Fibroblast of skin of left biceps (primary cell): ENCODE measurements at places on chromosomes 11 and 22.

DNA sequence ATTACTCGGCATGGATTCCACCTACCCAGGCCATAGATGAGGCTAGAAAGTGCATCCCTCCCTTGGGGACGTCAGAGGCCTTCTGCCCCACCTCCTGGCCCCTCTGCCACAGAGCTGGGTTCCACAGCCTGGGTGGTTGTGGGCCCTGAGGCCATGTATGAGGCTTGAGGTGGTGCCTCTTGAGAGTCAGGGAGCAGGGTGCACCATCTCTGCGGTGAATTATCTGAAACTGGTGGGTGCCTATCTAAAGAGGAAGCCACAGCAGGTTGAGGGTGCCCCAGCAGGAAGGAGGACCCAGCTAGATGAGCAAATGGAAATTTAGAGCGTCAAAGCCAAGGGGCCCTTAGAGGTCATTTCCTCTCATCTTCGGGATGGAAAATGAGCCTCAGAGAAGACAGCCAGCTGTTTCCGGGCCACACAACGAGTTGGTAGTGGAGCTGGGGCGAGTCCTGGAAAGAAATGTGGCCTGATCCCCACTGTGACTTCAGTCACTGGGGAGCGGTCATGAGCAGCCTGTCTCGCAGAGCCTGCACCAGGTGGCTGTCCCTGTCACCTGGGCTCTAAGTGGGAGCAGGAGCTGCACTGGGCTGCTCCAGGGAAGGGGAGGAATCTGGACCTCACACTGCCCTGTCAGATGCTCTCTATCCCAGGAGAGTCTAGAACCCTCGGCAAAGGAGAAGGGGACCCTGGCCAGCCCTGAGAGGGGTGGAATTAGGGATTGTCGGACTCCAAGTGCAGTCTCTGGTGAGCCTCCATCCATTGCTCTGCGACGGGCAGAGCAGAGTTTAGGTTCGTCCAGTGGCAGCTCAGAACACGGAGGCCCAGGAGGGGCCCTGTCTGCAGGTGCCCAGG is 7.3 kb downstream of the ADORA2A start:
- no peak for DNase-seq

DNA sequence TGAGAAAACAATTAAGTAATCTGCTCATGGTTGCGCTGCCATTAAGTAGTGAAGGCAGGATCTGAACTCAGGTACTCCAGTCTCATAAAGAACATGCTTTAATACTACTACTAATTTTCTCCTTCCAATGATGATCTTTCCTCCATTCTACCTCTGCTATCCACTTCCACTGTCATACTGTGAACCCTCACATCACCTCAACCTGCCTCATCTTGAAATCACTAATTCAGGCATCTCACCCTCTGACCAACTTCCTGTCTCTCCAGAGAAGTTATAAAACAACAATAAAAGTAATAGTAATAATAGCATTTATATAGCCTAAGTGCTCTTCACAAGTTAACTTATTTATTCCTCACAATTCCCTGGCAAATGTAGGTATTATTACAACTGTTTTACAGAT is 57.1 kb upstream of the PSMA1 start:
- DNase-seq, result no peak

- DNase-seq, result no peak
These were observed 97.3 kb downstream of the C11orf87 start for GRCh38 chr11:109519253-109519652.

GRCh38 chr22:28742562-28742962 is 723 bp downstream of the HSCB start:
- DNase-seq, result no peak

DNA sequence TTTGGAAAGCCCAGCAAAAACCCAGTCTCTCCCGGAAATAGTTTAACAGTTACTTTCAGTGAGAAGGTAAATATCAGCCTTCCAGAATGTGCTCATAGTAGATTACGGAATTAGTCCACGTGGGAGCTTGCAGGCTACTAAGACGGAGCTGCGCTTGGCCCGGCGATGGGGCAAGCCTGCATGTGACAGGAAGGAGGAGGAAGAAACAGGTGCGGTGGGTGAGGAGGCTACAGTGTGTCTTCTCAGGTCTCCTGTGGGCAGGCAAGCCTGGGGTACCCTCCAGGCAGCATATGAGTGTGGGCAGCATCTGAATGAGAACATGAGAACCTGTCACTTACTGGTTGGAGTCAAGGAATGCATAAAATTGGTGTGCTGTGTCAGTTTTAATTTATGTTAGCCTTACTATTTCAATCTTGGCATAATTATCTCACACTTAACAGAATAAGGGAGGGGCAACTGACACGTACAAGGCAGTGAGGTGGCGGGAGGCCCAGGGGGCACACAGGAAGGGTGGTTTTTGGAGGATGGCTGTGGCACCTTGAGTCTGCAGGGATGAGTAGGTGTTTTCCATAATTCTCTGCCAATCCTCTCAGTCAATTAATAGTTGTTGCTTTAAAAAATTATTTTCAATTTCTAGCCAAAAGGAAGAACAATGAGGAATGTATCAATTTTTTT is 35.7 kb downstream of the CLMP start:
- no peak for DNase-seq
